ENCODE measurements at places on chromosomes 1 and 21.

DNA sequence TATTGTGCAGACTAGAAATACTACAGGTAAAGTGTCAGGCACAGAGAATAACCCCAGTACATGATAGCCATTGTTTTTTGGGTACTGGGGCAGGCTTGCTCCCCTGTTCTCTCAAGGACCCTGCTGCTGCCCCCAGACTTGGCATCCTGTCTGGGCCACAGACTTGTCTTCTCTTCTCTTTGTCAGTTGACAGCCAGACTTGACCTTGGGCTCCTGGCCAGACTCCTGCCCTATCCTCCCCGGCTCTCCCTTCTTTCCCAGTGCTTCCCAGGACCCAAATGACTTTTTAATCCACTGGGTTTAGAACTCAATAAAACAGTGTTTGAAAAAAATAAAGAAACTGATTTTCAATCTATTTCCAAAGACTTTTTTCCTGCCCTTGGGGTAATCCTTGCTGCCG lies 43.2 kb downstream of the ZSCAN20 start:
- H3K4me3 ChIP-seq: no peak overlapping the region
- H3K27me3 ChIP-seq: peaks cover 41% of the 10 kb centered on the region
- no peak overlapping the region for H3K27ac ChIP-seq
- no peaks in the 10 kb centered on the region for H3K4me1 ChIP-seq
- peaks cover 3% of the 10 kb centered on the region for H3K36me3 ChIP-seq

- H3K27me3 ChIP-seq: no peaks in the 10 kb centered on the region
- DNase-seq: no peak
- peaks cover 13% of the 10 kb centered on the region for H3K4me1 ChIP-seq
- H3K36me3 ChIP-seq: peaks cover 17% of the 10 kb centered on the region
Measured at GRCh38 chr1:205792481-205792881, 17.2 kb upstream of the RAB29 start.

DNA sequence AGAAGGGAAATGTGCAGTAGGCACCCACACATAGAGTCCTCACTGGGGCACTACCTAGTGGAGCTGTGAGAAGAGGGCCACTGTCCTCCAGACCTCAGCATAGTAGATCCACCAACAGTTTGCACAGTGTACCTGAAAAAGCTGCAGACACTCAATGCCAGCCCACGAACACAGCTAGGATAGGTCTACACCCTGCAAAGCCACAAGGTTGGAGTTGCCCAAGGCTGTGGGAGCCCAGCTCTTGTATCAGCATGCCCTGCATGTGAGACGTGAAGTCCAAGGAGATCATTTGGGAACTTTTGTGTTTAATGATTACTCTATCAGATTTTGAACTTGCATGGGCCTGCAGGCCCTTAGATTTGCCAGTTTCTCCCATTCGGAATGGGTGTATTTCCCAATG lies 299.4 kb upstream of the OLFM3 start:
- no peaks in the 10 kb centered on the region for H3K4me1 ChIP-seq
- DNase-seq: no peak
- no peak overlapping the region for H3K4me3 ChIP-seq
- H3K36me3 ChIP-seq: no peaks in the 10 kb centered on the region

DNA sequence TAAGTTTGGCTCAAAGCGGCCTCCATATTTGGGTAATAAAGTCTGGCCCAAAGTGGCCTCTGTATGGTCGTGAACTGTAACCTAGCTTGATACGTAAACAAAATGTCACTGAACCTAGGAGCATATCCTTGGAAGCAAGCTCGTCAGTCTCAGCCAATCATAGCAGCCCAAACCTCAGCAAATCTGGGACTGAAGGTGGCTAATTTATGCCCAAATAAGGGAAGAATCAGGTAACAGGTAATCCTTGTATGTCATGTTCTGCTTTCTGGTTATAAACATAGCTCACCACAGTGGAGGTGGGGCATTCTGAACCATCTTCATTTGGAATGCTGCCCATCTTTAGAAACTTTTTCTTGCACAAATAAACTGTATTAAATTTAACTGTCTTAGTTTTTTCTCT lies 281.1 kb downstream of the TTLL7 start:
- no peak overlapping the region for H3K27ac ChIP-seq
- DNase-seq: no peak
- H3K4me1 ChIP-seq: no peaks in the 10 kb centered on the region
- H3K36me3 ChIP-seq: no peaks in the 10 kb centered on the region
- no peaks in the 10 kb centered on the region for H3K27me3 ChIP-seq

DNA sequence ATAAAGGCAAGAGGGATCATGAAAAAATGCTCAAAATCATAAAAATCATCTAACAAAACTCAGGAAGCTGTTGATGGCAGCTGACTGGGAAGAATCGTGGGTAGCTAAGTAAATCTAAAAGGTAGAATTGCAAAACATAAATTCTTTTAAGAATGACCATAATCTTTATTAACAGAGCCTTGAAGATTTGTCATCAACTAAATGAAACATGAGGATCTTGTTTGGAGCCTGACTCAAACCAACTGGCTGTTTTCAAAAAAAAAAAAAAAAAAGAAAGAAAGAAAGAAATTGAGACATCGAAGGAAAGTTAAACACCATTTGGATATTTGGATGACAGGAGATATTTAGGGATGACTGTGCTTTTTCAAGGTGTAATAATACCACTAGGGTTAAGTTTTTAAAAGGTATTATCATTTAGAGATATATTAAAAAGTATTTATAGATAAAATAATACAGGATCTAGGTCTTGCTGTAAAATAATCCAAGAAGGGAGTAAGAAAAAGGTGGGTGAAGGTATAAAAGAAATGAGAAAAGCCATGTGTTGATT lies 48.6 kb downstream of the CD34 start:
- H3K27me3 ChIP-seq: no peaks in the 10 kb centered on the region
- no peak overlapping the region for H3K27ac ChIP-seq
- H3K4me3 ChIP-seq: peak overlapping the region; percentile 73
- peaks cover 55% of the 10 kb centered on the region for H3K4me1 ChIP-seq
- DNase-seq: no peak
- H3K36me3 ChIP-seq: peaks cover 16% of the 10 kb centered on the region

DNA sequence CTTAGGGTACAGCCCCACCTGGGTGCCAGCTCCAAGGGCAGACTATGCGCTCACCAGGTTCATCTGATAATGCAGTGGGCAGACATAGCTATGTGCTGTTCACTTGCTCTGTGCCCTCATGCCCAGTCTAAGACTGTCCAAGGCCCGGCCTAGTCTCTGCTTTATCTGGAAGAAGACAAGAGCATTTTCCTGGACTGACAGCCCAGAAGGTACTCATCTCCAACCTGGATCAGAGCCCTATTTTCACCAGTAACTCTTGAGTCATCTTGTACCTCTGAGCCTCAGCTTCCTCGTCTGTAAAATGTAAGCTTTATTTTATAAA lies 28.5 kb upstream of the LRRC8C start:
- peak overlapping the region; percentile 100 for H3K27ac ChIP-seq
- H3K4me3 ChIP-seq: no peak overlapping the region
- peaks cover 68% of the 10 kb centered on the region for H3K4me1 ChIP-seq
- no peak for DNase-seq
- peaks cover 2% of the 10 kb centered on the region for H3K36me3 ChIP-seq
